Upper lobe of left lung (tissue), 6 donors: ENCODE measurements at places on chromosomes 2 and 18. TPM values are rescaled to one million over a fixed set of nuclear protein-coding genes. Genes with fewer than 3 reads are reported as not detected.

DNA sequence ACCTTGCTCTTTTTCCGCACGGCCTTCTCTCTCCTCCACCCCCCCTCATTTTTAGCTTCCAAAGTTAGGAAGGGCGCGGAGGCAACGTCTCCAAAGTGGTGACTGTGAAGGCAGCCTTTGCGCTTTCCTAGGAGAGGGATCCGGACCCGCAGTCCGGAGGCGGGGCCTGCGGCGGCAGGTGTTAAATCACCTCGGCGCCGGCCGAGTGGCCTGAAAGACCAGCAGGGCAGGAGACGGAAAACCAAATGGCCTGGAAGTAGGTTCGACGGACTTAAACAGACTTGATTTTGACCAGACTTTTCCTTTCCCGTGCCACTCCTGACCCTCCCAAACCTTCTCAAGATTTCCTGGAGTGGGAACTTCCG, 615 bp downstream of the GORASP2 start:
- H3K4me3 ChIP-seq = peak overlapping the region; percentile 71
- H3K4me1 ChIP-seq = peaks cover 30% of the 10 kb centered on the region
- DNase-seq = peak; percentile 74

DNA sequence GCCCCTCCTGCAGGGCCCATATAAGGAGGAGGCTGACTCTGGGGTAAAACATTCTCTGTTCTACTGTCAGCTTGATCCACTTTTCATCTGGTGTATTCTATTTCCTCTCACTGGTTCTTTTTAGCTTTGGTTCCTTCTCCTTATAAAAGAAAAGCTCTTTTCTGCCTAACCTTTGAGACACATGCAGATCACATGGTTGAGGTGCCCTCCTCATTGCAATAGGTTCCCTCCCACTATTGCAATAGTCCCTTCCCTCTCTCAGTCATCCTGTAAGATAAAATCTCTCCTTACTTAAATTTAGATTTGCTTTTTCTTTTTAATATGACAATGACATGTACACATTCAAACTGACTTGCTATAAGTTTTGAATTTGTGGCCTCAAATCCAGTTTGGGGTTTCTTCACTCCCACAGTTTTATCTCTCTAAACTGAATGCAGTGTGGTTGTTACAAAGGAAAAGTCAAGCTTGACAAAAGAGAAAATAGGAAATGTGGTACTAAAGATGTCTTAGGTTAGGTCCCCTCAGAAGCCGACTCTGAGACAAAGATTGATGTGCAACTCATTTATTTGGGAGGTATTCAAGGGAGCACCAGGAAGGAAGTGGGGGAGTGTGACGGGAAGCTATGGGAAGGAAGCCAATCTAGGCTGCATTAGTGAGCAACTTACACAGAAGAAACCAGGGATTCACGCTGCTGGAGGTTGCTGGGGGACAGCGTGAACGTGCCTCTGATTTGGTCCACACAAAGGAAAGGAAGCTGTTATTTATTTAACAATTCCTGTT, 127.6 kb upstream of the LINC00305 start:
- no peaks in the 10 kb centered on the region for H3K27me3 ChIP-seq
- H3K4me1 ChIP-seq = peaks cover 14% of the 10 kb centered on the region
- no peak overlapping the region for H3K27ac ChIP-seq
- H3K4me3 ChIP-seq = no peak overlapping the region
- DNase-seq = no peak
- H3K36me3 ChIP-seq = no peaks in the 10 kb centered on the region

DNA sequence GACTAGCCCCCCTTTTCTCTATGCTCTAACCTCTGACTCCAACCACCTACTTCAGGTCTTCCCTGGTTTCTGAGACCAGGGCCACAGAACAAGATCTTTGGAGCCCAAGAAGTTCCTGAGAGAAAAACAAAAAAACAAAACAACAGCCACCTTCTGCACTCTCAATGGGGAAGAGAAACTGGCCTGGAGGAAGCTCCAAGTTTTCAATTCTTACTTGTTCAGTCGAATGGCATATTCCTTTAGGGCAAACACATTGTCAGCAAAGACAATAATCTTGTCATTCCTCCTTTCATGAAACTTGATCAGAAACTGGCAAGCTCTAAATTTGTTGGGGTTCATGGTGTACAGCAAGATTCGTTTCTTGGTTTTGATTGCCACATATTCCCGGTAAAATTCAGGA, 15.0 kb downstream of the ERCC3 start:
- H3K4me1 ChIP-seq = no peaks in the 10 kb centered on the region
- no peak overlapping the region for H3K27ac ChIP-seq
- no peak for DNase-seq
- no peaks in the 10 kb centered on the region for H3K27me3 ChIP-seq
- H3K36me3 ChIP-seq = peaks cover 81% of the 10 kb centered on the region

GRCh38 chr18:25647404-25647803, 295.4 kb upstream of the ZNF521 start:
- no peaks in the 10 kb centered on the region for H3K27me3 ChIP-seq
- no peak overlapping the region for H3K4me3 ChIP-seq
- no peak for DNase-seq
- H3K27ac ChIP-seq = no peak overlapping the region

- H3K27me3 ChIP-seq = no peaks in the 10 kb centered on the region
- H3K27ac ChIP-seq = peak overlapping the region; percentile 83
- H3K4me3 ChIP-seq = no peak overlapping the region
- DNase-seq = no peak
- H3K36me3 ChIP-seq = no peaks in the 10 kb centered on the region
- H3K4me1 ChIP-seq = peaks cover 81% of the 10 kb centered on the region
These were observed 81.3 kb downstream of the LIMS1 start for GRCh38 chr2:108615480-108616090.

The SOWAHC gene
- 17.9 TPM for total RNA-seq
